ENCODE measurements at places on chromosomes 5 and 9.

- no peak for DNase-seq
Measured at GRCh38 chr5:169992789-169993484, 12.6 kb upstream of the INSYN2B start.

DNA sequence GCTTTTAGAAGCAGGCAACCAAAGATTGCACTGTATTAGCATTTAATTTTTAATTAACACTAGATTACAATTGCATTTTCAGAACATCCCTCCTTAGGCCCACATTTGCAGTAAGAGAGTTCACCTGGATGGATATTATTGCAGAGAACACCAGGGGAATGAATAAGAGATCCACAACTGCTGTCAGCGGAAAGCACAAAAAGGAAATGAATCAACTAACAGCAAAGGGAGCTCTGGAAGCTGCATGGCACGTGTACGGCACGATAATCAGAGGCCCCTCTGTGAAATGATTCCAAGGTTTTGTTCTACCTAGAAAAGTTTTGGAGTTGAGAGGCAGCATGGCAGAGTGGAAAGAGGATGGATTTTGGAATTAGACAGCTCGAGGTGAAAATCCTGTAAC is 361.2 kb upstream of the C9orf72 start:
- peak; percentile 21 for DNase-seq

DNA sequence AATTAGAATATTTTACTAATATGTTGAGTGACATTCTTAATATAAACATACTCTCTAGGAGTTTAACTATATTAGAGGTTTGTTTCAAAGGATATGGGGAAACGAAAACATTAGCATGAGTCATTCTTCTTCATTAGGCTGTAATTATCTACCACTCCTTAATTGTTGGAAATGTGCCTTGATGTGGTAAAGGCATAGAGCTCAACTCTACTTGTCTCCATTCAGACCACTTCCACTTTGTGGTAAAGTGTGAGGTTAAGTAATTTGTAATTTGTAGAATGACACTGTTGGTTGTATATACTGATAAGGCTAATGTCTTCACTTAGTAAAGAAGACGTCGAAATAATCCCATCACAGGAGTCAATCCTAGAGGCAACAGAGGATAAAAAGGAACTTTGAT is 58.1 kb downstream of the HAPLN1 start:
- no peak for DNase-seq

GRCh38 chr5:150166650-150167511 is at the start of gene CDX1:
Gene CDX1 (plus strand): TSS chr5:150166778. CDS start chr5:150166877, 99 bp downstream.
- no peak for DNase-seq

GRCh38 chr9:93646640-93647178 is 70.3 kb downstream of the PHF2 start:
- DNase-seq, result no peak

- DNase-seq, result no peak
Measured at GRCh38 chr5:44402084-44402483, 12.9 kb upstream of the FGF10 start.

GRCh38 chr9:106992186-106992585 is 129.2 kb downstream of the ZNF462 start:
- no peak for DNase-seq

DNA sequence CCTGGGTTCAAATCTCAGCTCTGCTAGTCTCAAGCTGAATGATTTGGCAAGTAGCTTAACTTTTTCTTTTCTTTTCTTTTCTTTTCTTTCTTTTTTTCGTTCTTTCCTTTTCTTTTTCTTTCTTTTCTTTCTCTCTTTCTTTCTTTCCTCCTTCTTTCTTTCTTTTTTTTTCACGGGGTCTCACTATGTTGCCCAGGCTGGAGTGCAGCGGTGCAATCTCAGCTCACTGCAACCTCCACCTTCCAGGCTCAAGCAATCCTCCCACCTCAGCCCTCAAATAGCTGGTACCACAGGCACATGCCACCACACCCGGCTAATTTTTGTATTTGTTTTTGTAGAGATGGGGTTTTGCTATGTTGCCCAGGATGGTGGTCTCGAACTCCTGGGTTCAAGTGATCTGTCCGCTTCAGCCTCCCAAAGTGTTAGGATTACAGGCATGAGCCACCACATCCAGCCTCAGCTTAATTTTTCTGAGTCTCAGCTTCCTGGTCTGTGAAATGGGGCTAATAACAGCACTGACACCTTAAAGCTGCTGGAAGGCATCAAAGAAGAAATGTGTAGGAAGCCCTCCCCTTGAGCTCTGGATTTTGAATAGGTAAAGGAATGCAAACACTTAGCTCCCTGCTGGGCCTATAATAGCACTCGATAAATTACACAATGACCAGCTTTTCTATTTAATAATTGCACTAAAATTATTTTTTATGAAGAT is 17.5 kb upstream of the PPARGC1B start:
- no peak for DNase-seq

- no peak for DNase-seq
Measured at GRCh38 chr5:53405396-53405795, 75.0 kb upstream of the FST start.

GRCh38 chr9:70802758-70803436 is 318.5 kb downstream of the TRPM3 start:
- DNase-seq, result no peak

DNA sequence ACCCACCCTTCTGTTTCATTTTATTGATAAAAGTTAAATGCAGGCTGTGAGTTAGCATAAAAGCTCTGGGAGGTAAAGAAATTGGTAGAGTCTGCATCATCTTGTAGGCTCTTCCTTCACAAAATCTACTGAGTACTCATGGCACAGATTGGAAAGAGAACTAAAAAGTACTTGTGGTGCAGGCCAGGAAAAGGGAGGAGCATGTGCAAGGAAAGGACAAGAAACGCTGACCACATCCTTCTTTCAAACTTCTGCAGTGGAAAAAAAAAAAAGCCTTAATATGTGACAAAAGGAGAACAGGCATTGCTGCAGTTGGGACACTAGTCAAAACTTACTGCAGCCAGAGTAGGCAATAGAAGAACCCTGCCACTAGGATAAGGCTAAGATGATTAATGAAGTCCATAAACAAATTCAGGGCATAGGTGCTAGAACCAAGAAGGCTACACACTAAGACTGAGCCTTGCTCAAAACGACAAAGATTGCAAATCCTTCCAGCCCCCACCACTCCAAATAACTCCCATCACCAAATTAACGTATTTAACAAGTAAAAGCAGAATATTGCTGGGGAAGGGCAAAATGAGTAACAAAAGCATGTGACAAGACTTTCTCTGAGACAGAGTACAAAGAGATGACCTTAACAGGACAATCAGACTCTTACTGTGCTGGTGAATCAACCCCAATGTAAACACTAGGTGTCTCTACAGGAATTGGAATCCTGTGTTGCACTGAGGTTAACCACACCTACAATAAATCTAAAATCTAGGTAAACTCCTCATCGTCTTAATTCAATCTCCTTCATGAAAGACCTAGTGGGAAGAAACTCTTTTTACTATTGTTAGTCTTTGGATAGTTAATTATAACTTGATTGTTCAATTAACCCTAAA is 1024.8 kb downstream of the TLE1 start:
- peak; percentile 40 for DNase-seq

DNA sequence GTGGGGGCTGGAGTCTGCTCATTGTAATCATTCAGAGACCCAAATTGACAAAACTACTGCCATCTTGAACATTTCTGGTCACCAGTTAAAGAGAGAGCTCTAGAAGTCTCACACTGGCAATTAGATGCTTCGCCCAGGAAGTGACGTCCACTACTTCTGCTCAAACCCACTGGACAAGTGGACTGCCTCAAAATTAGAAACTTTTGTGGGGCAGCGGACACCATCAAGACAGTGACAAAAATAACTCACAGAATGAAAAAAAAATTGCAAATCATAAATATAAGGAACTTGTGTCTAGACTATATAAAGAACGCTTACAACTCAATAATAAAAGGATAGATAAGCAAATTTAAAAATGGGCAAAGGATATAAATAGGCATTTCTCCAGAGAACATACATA is 9.8 kb upstream of the SLC46A2 start:
- DNase-seq, result no peak

DNA sequence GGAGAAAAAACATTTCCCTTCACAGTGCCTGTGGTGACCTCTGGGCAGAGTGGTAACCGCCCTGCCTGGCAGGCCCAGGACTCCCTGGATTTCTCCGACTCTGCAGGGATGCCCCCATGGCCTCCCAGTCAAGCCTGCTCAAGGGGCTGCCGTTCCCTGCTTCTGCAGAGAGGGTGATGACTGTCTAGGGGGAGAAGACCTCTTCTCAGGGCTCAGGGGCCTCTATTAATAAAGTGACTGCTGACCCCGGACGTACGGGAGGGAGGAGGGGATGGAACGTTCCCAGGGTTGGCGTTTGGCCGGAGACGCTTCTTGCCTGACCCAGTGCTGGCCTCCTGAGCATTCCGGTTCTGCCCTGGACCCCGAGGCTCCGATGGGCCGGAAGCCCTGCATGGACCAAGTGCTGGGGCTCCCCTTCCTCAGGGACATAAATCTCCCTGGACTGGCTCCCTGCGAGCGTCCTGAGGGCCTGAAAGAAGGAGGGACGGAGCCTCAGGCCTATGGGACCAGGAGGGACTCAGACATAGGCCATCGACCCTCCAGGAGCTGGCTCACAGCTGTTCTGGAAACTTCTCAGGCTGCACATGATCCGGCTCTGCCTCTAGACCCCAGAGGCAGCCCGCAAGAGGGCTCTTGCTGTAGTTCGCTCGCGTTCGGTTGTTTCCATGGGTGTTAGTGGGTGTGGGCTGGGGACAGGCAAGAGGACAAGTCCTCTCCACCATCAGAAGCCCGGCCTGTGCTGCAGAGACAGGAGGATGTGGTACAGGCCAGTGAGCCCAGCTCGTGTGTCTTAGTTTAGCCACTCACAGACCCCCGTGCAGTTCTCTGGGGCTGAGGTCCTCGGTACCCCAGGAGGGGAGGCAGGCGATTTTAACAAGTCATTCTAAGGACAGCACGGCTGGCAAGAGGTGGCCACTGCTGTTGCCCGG is 8.1 kb upstream of the RNU6ATAC start:
- no peak for DNase-seq

GRCh38 chr5:24368115-24368514 is 276.7 kb downstream of the CDH10 start:
- no peak for DNase-seq

GRCh38 chr9:14846871-14847311 is 63.3 kb downstream of the FREM1 start:
- DNase-seq, result peak; percentile 40

DNA sequence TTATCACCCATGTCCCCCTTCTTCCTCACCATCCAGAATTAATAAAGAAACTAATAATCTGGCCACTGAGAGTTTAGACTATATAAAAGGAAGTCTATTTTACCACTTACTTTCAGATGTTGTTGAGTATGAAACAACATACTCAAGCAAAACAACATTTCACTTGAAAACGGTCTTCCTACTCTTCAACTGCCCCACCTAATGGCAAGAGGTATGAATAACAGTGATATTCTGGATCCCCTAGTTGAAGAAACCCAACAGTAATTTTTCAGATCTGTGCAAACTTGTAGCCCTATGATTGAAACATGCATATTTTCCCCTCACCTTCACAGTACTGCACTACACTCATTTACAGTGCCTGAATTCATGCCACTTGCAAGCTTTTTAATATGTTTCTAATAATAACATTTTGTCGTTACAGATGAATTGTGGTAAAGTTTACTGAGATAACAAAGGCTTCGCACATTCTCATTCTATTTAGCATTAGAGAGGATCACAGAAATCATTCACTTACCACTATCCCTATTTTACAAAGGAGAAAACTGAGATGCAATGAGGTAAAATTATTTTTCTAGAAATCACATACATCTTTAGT is 267.9 kb upstream of the PDE4D start:
- peak; percentile 15 for DNase-seq

- DNase-seq, result peak; percentile 72
Measured at GRCh38 chr5:33817301-33817700, 74.5 kb downstream of the ADAMTS12 start.

DNA sequence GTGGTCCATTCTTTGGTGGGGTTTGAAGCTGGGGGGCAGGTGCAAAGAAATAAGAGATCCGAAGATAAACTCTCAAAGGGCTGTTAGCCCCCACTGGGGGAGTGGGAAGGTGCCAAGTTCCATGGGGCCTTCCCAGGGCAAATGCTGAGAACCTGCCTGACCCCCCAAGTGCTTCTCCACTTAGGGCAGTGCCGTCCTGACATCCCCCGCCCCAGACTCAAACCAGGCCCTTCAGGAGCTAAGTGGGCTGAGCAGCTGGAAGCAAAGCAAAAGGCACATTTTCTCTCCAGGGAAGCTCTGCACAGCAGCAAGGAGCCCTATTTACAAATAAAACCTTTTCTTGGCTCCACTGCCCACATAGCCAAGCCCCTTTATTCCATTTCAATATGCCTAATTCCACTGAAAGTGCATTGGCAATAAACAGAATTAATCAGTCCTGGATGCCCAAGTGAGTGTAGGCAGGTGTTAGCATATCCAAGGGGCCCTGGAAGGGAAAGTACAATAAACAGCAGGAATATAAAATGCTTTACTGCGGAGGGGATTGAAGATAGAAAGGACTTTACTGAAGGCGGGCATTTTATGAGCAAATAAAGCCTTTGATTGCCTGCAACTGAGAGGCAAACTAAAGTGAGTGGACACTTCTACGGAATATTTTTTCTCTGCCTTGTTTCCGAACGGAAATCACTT is 44.6 kb downstream of the WHRN start:
- no peak for DNase-seq

- DNase-seq, result no peak
Measured at GRCh38 chr9:120894321-120895148, 17.5 kb upstream of the PHF19 start.

- DNase-seq, result no peak
Measured at GRCh38 chr9:89501311-89501898, 3.5 kb upstream of the SEMA4D start.

- DNase-seq, result no peak
Measured at GRCh38 chr5:140827704-140828361, at the start of gene PCDHA6. Gene PCDHA6 (plus strand): TSS chr5:140827960. CDS start chr5:140828092, 132 bp downstream.

- DNase-seq, result no peak
Measured at GRCh38 chr5:146005264-146005663, 68.9 kb downstream of the SH3RF2 start.

DNA sequence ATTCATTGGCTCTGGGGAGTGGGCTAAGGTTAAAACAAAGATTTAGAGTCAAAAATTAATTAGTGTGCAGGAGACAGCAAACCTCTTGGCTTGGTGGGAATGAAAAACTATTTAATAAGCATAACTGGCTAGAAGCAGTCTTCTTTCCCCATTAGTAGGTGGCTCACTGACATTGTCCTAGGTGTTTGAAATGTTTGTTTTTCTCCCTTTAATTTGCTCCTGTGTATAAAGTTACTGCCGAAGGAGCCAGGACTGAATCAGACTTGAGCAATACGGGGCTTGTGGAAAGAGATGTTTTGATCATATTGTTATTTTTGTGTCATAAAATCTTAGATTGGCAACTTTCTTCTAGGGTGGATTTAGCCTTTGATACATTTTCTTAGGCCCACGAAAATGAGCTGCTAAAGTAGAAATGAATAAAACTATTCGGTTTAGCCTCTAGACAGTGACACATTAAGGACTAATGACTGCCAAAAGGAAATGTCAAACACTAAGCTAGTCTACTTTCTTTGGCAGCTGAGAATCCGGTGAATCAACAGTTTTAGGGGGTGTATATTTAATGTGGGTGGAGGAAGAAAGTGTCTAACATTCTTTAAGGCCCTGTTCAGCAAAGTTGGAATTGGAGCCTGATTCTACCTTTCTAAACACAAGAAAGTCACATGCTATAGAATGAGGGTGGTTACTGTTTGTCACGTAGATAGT is 30.2 kb downstream of the LRRTM2 start:
- DNase-seq, result peak; percentile 80

Measured in HT1080 (cell line).